ENCODE measurements at places on chromosomes 5 and 9.

DNA sequence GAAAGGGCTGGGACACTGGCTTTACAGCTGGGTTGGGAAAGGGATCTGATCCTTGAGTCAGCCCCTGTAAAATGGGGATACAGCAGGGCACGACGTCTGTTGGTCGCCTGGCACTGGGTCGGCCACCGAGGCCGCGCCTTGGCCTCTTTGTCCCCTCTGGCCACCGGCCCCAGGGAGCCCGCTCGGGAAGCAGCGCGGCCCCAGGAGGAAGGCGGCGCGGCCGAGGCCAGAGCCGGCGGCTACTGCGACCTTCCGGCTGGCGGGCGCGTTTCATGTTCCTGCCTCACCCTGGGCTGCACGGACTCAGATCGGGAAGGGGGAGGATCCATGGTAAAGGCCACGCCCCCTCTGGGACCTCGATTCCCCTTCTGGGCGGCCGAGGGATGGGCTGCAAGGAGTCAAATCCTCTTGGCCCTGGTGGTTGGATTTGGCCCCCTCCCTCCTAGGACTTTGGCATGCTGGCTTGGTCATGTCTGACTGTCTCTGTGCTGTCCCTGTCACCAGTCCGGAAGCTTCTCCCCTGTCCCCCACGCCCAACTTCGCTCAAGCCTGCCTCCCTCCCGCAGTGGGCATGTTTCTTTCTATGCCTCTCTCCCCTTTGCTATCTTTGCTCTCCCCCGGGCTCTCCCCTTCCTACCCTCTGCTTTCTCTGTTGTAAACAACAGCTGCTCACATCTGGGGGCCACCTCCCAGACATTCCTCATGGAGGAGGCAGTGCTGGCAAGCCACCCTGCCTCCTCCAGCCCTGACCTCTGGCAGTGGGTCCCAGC lies 25.8 kb downstream of the FPGS start:
- DNase-seq: no peak

DNA sequence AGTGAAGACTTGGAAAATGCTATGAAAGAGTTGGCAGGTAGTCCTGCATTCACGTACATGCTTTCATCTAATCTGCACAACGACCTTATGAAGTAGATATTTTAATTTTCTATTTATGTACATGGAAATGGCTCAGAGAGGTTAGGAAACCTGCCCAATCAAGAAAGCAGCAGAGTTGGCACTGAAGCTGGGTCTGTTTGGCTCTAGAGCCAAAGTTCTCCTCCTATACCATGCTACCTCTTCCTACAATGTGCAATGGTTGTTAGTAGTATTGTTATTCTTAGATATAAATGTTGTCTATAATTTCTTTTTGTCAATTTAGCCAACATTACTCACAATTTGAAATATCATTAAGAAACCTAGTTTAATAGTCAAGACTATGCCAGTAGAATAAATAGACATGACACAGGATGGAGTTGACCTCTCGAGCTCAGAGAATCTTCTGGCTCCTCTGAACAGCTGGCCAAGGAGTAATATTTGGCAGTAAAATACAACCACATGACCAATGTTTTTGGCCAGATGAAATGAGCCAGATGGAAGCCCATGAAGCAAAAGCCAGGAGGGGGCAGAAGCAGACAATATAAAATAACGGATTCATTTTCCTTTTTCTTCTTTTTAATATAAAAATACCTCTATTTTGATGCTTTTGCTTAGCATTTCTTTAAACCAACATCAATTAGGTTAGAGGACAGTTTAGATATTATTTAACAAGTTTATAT lies 542.3 kb downstream of the PDE4D start:
- DNase-seq: no peak

GRCh38 chr5:137145721-137146120 lies 353.4 kb downstream of the SPOCK1 start:
- no peak for DNase-seq

DNA sequence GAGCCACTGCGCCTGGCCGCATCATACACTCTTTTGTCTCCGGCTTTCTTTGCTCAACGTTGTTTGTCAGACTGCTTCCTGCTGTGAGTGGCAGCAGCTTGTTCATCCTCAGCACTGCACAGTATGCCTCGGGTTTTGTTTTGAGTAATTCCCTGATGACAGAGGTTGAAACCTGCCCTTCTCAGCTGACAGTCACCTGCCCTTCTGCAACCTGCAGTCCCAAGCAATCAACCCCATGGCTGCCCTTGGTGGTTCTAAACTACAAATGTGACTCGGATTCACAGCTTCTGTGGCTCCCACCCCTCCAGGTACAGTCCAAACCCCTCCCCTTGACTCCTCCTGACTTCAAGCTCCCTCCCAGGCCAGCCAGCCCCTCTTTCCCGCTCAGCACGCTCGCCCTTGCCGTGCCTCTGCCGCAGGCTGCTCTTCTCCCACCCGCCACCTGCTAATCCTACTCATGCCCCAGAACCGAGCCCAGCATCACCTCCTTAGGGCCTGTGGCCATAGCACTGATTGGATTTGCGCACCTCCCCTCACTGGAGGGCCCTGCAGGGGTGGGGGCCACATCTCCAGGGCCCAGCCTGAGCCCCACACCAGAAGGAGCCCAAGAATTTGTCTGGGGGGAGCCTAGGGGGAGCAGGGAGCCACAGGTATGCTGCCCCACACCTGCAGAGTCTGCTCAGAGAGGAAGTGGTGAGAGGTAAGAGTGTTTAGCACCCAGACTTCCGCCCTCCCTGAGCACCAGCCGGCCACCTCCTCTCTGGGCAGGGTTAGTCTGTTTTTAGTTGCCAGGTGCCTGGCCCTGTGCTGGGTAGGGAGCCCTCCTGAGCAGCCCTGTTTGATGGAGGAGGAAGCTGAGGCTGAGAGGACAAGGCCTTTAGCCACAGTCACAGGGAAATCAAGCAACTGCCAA lies 10.1 kb downstream of the EEIG1 start:
- peak; percentile 47 for DNase-seq

- no peak for DNase-seq
Measured at GRCh38 chr9:125495172-125496119, 211.6 kb downstream of the MAPKAP1 start.

DNA sequence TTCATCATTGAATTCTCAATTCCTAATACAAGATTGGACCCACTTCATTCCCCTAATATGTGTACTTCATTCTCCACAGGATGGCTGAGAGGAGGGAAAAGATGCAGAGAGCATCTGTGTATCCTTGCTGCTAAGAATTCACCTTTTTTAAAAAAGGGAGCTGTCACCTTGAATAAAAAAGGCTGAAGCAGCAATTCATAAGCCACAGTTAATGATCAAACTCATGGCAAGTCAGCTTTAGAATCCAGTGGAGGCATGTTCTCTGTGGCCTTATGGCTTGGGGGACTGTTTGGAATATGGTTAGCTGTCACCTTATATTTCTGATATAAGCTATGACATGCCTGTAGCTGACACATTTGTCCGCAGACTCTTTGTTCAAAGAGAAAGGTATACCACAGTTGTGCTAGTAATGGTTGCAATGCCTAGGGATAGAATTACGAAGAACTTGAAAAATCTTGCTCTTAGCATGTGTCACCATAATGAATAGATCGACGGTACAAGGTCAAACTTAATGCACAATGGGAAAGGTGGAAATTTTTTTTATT lies 256.8 kb upstream of the TNC start:
- DNase-seq: no peak

- DNase-seq: no peak
Measured at GRCh38 chr9:121454972-121455371, 44.7 kb downstream of the GGTA1 start.

DNA sequence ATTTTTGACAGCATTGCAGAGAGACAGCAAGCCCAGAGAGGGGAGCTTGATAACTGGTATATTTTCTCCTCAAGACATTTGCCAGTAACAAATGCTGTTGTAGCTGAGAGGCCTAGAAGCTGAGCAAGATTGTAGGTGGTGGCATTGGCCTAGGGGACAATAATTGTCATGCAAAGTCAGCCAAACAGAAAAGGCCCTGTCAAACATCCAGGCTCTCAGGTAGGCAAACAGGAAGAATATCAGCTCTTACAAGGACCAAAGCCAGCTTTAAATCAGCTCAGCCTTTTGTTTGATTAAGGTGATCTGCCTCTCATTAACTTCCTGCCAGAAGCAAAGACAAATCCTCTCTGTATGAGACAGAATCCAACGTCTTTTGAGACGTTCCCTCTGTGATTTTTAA lies 29.7 kb upstream of the BARX1 start:
- DNase-seq: no peak
